ENCODE measurements at places on chromosomes 4 and X. TPM values are rescaled to one million over a fixed set of nuclear protein-coding genes. Genes with fewer than 3 reads are reported as not detected.

DNA sequence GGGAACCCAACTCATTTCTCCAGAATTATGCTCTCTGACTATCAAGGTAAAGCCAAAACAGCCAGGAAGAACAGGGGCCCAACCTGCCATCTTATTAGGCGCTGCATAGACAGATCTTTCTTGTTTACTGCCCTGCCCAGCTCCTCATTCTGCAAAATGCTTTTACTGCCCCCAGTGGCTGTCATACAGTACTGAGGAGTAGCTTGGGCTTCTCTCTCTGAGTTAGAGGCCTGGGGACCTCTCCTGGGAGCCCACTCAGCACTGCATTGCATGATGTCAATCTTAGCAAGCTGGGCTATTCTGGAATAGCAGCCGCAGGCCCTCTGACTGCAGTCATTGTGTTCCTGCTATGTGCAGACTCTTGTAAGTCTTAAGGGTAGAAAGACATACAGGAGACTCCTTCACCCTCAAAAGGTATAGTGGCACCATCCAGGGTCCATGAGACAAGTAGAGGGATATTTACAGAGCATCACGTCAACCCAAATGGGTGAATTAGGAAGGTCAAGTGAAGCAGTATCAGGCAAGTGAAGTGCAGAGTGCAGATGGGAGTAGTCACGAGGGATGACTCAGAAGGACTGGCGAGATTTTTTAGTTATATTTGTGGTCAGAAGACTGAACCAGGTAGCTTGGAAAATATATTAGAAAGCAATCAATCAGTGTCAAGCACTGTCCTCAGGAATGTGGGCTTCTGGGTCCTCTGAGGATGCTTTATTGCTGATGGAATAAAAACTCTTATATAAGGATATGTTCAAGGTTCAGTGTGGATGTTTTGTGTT, 294.1 kb upstream of the SFRP2 start:
- no peak for DNase-seq

The TBC1D8B gene
- 2.5 TPM for total RNA-seq

The CSAG3 gene
- not detected for total RNA-seq

The GPC3 gene
- 8.5 TPM for total RNA-seq

DNA sequence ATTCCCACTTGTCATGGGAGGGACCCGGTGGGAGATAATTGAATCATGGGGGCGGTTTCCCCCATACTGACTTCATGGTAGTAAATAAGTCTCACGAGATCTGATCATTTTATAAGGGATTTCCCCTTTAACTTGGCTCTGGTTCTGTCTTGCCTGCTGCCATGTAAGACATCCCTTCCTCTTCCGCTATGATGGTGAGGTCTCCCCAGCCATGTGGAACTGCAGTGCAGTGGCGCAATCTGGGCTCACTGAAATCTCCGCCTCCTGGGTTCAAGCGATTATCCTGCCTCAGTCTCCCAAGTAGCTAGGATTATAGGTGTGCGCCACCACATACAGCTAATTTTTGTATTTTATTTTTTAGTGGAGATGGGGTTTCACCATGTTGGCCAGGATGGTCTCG, 2.9 kb downstream of the HPGDS start:
- DNase-seq = no peak

The FOXR2 gene
- total RNA-seq = not detected

DNA sequence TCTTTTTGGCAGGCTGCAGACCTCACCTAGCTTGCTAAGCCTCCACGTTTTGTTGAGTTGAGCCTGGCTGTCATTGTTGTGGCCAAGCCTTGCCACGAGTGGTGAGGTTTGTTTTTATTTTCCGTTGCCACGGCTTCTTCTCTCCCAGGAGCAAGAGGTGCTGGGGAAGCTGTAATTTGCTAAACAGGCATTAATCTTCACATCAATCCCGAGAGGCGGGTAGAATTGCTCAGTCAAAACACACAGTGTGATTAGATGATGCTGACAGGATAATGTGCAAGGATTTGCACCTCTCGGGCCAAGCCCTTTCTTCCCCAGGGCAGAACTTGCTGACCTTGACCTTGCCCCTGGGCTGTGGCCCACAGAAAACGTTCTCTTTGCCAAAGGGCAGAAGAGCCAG, 72.2 kb upstream of the ATP6AP2 start:
- no peak for DNase-seq

The IL13RA2 gene
- not detected for total RNA-seq

GRCh38 chrX:53004038-53004437, 44.6 kb upstream of the GPR173 start:
- no peak for DNase-seq

GRCh38 chrX:85114776-85115175, 111.1 kb downstream of the APOOL start:
- no peak for DNase-seq

DNA sequence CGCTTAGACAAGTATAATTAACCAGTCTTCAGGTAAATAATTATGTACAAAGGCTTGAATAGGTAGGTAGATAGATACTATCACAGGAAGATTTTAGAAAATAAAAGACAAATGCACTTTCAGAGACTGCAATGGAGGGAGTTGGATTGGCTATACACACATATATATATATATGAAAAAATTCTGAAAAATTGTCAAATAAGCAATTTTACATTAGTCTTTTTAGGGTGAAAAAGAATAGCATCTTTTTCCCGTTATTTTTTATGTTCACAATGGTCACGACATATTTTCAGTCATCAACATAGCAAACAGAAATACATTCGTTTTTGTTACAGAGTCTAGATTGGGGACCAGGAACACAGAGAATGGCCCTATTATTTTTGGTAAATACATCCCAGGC, 385.9 kb upstream of the ACTRT1 start:
- no peak for DNase-seq

- DNase-seq = no peak
These were observed 20.9 kb upstream of the FBXW7 start for GRCh38 chr4:152556834-152557233.

DNA sequence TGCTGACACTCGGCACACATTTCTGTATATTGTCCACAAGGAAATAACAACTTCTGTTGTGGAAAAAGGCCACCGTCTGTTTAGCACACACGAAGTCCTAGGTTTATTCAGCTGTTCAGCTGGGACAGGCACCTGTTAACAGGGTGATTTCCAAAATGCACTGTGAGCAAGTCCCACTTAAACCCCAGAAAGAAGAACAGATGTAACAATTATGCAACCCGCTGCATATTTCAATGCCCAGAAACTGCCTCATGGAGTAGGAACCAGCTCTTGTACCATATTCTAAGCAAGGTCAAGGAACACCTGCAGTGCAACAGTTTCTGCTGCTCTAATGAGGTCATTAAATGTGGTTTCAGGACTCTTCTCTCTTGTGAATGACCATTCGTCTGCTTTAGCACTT, 77.1 kb downstream of the GEMIN8 start:
- no peak for DNase-seq

- no peak for DNase-seq
These were observed 74.6 kb upstream of the FAAH2 start for GRCh38 chrX:57211906-57212305.

The MAGEA11 gene
- total RNA-seq = not detected

DNA sequence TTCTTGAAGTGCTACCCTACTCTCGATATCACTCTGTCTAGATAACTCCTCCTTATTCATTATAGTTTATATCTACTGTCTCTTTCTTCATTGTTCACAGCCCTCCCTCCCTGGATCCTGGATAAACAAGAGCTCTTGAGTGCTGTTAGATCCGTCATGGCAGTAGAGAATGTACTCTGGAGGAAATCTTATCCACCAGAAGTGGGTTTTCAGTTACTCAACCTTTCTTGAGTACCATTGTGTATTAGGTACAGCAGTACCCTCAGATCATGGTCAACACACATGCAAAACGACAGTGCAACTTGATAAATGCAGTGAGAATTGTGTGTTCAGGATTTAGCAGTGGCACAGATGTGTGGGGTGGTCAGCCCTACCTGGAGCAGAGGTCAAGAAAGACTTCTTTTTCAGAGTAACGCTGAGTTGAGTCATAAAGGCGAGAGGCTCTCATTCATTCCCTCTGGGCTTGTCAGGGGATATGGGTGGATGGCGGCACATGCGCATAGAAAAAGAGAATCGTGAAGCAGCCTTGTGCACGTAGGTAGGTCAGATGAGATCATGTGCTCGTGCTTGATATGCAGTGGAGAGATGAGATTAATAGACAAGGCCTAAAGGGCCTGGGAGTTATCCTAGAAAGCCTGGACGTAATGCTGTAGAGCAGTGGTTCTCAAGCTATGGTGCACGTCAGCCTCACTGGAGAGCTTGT, 89.5 kb downstream of the SNX25 start:
- no peak for DNase-seq

The UGT2B15 gene
- not detected for total RNA-seq

GRCh38 chr4:3642056-3642630, 109.9 kb upstream of the LRPAP1 start:
- DNase-seq = peak; percentile 37

DNA sequence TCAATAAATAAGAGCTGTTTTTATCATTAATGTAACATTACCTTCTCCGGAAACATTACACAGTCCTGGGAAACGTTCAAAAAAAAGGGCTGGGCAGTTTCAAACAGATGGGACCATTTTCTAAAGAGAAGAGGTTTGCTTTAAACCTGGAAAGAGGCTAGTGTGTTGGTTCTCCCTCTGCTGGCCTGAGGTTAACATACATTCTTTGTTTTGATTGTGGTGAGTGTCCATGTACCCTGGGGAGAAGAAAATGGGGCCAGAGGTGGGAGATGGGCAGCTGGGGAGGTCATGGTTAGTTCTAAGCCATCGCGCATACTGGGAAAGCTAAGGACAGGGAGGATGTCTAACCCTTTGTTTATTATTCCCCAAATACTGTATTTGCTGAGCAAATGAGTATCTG, 194.7 kb downstream of the CPEB2 start:
- DNase-seq = no peak

- no peak for DNase-seq
These were observed 1.4 kb upstream of the C4orf50 start for GRCh38 chr4:6019316-6020263.

DNA sequence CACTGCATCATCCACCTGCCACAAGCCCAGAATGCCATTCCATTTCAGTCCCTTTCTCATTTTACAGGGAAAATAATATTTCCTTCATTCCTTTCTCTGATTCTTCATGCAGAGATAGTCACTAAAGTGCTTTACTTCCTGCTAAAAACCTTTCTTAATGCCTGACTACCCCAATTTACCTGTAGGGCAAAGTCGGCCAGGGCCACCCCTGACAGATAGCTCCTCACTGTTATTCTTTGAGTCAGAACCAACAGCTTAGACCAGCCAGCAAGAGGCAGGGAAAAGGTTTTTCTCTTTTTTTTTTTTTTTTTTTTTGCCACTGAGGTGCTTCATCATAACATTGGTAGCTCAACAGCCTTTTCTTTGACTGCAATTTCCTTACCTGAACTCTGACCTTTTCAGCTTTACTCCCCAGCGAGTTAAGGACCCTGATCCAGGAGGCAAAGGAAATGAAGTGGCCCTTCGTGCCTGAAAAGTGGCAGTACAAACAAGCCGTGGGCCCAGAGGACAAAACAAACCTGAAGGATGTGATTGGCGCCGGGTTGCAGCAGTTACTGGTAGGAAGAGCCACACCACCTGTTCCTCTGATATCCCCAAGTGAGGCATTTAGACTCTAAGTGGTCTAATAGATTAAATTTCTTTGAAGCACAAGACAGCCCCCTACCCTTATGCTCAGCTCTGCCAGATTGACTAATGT, 85.0 kb downstream of the ALPK1 start:
- DNase-seq = no peak

The NMU gene
- total RNA-seq = not detected

DNA sequence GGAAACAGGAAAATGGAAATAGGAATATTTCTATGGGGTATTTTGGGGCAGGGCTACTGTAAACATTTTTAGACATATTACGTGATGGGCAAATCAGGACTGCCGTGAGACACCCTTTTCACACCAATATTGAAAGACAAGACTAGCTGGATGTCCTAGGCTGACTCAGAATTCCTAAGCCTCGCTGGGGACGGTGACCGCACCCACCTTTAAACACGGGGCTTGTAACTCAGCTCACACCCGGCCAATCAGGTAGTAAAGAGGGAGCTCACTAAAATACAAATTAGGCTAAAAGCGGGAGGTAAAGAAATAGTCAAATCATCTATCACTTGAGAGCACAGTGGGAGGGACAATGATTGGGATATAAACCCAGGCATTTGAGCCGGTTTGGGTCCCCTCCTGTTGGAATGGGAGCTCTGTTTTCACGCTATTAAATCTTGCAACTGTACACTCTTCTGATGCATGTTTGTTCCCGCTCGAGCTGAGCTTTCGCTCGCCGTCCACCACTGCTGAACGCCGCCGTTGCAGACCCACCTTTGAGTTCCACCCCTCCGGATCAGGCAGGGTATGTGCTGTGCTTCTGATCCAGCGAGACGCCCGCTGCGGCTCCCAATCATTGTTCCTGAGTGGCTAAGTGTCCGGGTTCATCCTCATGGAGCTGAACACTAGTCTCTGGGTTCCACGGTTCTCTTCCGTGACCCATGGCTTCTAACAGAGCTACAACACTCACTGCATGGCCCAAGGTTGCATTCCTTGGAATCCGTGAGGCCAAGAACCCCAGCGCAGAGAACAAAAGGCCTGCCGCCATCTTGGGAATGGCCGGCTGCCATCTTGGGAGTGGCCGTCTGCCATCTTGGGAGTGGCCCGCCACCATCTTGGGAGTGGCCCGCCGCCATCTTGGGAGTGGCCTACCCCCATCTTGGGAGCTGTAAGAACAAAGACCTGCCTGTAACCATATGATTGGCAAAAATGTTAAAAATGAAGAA, 152.6 kb downstream of the CRLF2 start:
- no peak for DNase-seq

GRCh38 chr4:17414392-17414791, 97.5 kb downstream of the QDPR start:
- DNase-seq = no peak

DNA sequence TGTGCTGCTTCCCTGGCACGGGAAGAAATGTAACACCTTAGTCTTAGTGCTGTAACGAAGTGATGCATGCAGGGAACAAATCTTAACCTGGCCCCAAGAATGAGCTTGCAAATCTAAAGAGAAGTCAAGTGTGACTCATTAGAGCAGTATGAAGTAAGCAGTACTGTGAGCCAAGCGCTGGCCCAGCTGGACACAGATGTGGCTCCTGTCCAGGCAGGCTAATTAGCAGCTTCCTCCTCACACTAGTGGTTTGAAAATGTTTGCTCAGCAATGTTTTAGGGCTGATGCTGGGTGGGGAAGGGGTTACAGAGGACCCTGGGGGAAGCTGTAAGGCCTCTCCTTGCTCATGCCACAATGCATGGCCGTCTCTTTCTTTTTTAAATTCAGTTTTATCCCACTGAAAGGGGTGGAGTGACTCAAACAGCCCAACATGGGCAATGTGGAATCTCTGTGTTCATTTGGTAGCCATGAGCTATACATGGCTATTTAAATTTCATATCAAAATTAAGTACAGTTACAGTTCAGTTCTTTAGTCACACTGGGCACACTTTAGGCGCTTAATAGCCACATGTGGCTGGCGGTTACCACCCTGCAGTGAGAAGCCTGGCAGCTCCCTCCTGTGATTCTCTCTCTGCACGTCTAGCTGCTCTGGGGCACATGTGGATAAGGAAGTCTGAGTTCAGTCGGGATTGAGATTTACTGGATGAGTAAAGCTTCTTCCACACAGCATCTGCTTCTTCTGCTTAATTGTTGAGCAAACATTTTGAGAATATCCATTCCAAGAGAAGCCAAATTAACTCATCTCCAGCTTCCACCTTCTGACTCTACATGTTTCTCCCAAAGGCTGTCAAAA, 48.8 kb downstream of the MAP7D2 start:
- DNase-seq = peak; percentile 70

- DNase-seq = no peak
These were observed 41.4 kb upstream of the PPP2R3B start for GRCh38 chrX:427812-428725.

All from Right ventricle myocardium inferior (tissue), 1 donor.